ENCODE measurements at places on chromosomes 7 and 10.

DNA sequence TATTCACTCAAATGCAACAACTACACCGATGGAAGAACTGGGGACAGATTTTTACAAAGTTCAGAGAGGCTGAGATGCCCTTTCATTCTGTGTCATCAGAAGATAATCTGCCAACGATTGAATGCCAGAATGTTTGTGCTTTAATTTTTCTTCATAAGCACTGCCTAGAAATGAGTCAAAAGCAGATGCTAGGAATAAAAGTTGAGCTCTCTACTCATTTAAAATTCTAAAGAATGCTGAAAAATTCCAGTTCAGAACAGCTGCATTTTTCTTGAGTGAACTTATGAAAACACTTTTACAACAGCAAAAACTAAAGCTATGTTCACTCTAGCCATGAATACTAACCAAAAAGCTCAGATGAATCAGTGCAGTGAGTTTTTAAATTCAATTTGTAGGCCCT, 22.3 kb upstream of the FAM133B start:
- no peak for DNase-seq

DNA sequence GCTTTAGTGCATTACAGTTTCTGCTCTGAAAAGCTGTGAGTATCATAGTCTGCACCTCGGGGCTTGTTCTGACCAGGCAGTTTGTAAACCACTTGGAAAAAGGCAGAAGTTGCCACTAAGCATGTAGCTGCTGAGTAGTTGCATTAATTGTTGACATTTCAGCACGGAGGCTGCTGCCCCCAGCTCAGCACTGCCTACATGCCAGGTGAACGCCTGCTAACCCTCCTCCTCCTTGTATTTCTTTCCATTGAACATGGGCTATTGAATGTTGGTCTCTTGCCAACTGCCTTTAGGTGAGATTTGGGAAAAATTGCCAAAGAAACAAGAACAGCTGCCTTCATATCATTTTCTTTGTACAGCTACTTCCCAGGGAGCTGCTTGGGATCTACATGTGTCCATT, 164.2 kb downstream of the RAPGEF5 start:
- no peak for DNase-seq

- no peak for DNase-seq
Measured at GRCh38 chr10:92830478-92831389, 17.6 kb upstream of the EXOC6 start.

- no peak for DNase-seq
Measured at GRCh38 chr7:22219739-22220493, 137.0 kb downstream of the RAPGEF5 start.

DNA sequence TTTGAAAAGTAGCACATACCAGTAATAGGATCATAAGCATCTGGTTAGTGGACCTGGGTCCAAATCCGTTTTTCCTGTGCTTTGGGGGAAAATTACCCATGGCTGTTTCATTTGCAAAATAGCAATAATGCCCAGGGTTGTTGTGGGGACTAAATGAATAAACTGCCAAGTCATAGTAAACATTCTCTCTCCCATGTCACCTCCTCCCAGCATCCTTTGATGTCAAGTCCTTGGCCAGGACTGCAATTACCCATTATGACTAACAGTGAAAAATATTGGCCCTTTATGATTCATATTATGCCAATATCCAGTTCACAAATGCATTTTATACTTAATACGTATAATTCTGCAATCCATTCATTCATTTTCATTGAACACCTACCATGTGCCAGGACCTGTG, 23.0 kb downstream of the TOMM7 start:
- DNase-seq = no peak

DNA sequence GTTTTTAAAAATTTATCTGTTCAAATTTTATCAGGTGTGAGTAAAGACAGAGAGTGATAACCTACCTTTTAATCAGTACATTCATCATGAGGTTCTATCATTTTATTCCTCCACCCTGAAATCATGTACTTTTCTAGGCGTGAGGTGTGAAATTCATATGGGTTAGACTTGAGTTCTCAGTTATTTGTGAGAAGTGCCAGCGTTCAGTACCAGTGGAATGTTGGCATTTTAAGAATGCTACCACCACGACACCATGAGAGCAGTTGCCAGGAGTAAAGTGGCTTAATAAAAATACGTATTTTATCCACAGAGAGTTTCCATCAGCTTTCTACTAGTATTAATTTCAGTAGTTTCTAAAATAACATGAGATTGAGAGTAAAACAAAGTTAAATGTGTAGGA, 104.1 kb upstream of the FERD3L start:
- DNase-seq = no peak

GRCh38 chr7:102079140-102080018, 207.3 kb upstream of the SH2B2 start:
- DNase-seq = no peak

DNA sequence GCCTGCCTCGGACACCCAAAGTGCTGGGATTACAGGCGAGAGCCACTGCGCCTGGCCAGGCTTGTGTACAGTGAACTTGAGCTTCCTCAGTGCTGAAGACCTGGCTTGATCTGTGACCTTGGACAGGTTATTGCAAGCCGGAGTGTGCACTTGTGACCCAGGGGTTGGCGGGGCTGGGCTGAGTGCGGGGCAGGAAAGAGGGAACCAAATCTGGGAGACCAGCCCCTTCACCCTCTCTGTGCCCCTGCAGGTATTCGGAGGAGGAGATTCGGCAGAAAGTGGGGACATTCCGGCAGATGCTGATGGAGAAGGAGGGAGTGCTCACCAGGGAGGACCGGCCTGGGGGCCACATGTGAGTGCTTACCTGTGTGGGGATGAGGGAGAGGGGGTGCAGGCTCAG, 46.2 kb downstream of the SRRM3 start:
- no peak for DNase-seq

DNA sequence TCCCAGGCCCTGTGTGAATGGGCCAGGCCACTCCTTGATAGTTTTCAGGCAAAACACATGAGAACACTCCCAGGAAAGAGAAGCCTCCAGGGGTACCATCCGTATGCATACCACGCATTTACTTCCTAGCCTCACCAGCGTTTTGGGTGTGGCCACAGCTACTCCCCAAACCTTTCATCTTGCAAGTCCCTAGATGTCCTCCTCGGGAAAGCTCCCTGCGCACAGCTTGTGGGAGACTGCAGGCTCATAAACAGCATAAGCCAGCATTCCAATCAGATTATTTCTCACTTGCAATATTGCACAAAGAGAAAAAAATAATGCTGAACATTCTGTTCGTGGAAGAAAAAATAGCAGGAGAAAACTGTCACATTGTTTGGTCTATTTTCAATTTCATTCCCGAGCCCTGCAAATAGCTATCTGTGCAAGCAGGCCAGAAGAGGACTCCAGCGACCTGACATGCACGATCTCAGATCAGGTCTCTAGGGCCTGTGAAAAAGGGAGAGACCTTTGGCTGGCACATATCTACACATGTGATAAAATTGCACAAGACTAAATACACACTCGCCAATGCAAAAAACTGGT, 175.6 kb downstream of the PLXNA4 start:
- DNase-seq = no peak

- no peak for DNase-seq
Measured at GRCh38 chr10:74365109-74365508, 214.1 kb downstream of the ADK start.

- DNase-seq = no peak
Measured at GRCh38 chr7:150335108-150335773, 6.2 kb downstream of the RARRES2 start.

GRCh38 chr10:30529373-30529998, 95.5 kb downstream of the MAP3K8 start:
- DNase-seq = no peak

- DNase-seq = no peak
Measured at GRCh38 chr10:131742500-131742951, 158.3 kb upstream of the PPP2R2D start.

DNA sequence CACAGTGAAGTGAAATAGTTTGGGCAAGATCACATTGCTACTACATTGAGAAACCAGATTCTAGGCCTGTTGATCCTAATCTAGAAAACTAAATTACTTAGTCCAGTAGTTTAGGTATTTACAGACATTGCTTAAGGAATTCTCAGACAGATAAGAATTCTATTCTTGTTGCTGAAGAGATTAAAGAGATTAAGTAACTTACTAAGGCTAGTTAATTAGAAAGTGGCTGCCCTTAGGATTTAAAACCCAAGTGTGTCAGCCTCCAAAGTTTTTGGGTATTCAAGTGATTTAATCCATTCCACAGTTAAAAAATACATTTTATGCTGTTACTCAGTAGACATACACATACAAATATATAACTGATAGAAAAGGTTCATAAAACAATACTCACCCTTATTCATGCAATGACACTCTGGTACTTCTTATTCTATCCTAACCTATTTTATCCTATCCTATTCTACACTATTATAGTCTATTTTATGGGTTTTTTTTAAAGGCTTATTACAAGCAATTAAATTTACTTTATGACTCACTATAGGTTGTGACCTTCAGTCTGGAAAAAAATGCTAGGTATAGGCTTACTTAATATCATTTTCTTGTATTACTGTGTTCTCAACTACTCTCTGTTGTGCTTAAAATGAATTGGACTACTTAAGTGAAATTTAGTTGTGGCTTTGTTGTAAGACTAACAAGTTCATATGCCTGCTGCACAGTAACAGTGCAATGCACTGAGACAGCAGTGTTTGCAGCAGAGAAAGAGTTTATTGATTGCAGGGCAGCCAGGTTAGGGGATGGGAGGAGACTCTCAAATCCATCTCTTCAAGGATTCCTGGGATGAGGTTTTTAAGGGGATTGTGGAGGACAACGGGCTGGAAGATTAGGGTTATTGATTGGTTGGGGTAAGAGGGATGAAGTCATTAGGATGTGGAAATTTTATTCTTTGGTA, 10.7 kb downstream of the SPAM1 start:
- no peak for DNase-seq

DNA sequence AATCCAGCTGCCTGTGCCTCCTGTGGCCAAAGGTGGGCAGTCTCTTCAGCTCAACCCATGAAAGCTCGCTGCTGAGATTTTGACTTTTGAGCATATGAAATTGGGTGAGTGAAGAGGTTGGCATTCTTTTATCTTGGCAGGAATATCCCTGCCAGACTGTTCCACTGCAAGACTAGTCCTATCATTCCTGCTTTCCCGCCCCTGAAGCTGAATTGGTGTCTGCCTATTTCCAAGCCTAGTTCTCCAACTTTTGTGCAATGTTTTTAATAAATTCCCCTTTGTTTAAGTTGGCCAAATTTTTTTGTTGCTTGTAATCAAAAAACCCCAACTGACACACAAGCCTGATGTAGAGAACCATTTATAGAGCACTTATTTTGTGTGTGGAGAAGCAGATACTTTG, 34.8 kb upstream of the BICC1 start:
- DNase-seq = no peak

- no peak for DNase-seq
Measured at GRCh38 chr10:42924484-42924883, 141.9 kb downstream of the BMS1 start.

GRCh38 chr10:20686015-20686635, 211.0 kb downstream of the NEBL start:
- DNase-seq = no peak

DNA sequence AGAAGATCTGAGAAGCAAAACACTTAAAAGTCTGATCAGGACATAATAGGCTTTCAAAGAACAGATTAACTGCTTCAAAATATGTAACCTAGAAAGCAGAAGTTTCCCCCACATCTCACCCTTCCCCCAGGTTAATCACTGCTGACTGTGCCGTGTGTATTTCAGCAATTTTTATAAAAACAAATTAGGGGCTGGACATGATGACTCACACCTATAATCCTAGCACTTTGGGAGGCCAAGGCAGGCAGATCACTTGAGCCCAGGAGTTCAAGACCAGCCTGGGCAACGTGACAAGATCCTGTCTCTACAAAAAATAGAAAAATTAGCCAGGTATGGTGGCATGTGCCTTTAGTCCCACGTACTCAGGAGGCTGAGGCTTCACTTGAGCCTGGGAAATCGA, 67.6 kb upstream of the GATA3 start:
- peak; percentile 6 for DNase-seq

DNA sequence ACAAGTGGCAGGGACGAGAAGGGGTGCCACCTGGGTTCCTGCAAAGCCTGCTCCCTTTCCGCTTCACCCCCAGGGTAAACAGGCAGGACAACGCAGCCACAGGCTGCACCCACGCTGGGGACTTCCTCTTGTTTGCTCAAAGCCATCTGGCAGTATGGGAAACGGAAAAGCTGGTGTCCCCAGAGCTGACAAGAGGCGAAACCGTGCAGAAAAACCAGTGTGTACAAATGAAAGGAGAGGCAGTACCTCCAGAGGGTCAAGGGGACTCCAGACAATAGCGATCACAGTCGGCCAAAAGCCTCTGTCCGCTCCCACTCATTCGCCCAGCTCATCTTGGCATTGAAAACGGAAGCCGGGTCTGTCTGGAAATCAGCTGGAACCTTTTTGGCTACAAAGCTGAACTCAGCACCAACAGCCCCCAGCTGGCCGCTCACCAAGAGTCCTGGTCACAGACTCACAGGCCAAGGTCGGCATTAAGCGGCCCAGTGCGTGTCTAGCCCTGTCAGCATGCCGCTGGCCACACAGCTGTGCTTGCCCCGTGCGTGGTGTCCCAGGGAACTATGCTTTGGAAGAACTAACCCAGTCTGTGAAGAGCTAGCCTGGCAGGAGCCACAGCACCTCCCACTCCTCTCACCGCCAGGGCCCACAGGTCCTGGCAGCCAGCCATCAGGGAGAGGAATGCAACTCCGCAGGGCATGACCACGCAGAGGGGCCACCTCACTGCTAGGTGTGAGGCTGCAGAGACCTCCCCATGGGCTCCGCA, 10.4 kb downstream of the TNS3 start:
- peak; percentile 83 for DNase-seq

- no peak for DNase-seq
Measured at GRCh38 chr10:50992356-50992901, 81.9 kb upstream of the PRKG1 start.

- DNase-seq = no peak
Measured at GRCh38 chr10:78277314-78278057, 243.8 kb downstream of the RPS24 start.

DNA sequence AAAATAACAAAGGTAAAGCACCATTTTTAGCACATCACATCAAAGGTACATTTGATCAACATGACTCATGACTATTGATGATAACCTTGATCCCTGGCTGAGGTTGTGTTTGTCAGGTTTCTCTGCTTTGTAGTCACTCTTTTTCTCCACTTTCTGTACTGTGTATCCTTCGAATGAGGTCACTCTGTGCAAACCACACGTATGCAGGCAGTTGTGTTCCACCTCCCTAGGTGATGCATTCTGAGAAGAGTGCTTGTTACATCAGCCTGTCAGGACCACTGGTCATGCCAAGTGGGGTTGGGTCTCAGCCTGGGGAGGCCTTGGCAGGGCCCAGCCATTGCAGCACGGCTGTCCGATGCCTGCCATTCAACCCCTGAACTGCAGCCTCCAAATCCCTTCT, 62.8 kb upstream of the GJD4 start:
- DNase-seq = no peak

GRCh38 chr7:47226696-47227095, 355.2 kb downstream of the TNS3 start:
- no peak for DNase-seq

DNA sequence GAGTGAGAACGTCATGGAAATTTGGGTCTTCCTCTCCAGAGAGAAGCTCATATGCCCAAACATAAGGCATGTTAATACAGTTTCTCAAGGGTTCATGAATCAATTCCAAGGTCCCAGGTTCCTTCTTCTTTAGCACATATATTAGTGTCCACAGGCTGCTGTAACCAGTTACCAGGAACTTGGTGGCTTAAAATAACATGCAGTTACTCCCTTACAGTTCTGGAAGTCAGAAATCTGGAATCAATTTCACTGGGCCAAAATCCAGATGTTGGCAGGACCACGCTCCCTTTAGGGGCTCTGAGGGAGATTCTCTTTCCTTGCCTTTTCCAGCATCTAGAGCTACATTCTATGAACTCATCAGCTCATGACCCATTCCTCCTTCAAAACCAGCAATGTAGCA, 64.8 kb downstream of the MRC1 start:
- no peak for DNase-seq

GRCh38 chr10:84447701-84448400, 119.5 kb downstream of the CCSER2 start:
- no peak for DNase-seq
